Activated T-helper 1 cell treated with Interleukin-2 at 50 U/mL for 16 hours (primary cell): ENCODE measurements at places on chromosomes 7 and 10.

GRCh38 chr7:131890176-131890575, 333.7 kb upstream of the PODXL start:
- DNase-seq: no peak

DNA sequence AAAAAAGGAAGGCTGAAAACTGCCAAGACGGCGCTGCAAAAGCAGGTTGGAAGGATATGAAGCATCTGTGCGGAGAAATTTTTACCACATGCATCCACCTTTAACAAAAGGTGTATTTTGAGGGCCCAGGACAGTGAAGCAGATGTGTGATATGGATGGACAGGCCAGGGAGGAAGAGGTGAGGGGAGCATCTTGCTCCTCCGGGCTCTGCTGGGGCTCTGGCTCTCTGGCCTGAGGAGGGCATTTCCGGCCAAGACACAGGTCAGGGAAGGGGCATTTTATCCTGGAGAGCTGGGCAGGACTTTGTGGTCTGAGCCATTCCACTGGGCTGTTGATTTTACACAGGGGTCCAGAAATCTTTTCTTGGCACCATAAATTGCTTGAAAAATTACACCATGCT, 175.1 kb downstream of the ZMYND11 start:
- DNase-seq: no peak

GRCh38 chr7:26147030-26147429, 5.0 kb upstream of the NFE2L3 start:
- DNase-seq: no peak

GRCh38 chr7:142637240-142637639, 112.0 kb upstream of the PRSS1 start:
- DNase-seq: no peak
